ENCODE measurements at places on chromosomes 5 and 9.

GRCh38 chr5:80503641-80504040 lies 15.7 kb downstream of the FAM151B start:
- no peak for DNase-seq

DNA sequence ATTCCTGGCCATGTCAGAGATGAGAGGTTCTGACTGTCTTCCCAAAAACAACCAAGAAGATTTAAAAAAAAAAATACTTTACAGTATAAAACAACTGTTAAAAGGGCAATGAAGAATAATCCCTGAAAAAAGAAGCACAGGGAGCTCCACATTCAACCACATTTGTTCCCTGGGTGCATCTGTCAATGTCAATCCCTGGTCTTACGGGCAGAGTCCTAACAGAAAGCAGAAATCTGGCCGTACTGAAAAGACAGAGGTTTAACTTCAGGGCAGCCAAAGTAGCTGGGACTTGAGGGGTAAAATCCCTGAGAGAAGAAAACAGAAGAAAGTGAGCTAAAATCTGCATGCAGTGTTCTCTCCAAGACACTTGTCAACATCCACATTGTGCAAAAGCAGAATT lies 76.6 kb downstream of the RICTOR start:
- DNase-seq, result no peak

DNA sequence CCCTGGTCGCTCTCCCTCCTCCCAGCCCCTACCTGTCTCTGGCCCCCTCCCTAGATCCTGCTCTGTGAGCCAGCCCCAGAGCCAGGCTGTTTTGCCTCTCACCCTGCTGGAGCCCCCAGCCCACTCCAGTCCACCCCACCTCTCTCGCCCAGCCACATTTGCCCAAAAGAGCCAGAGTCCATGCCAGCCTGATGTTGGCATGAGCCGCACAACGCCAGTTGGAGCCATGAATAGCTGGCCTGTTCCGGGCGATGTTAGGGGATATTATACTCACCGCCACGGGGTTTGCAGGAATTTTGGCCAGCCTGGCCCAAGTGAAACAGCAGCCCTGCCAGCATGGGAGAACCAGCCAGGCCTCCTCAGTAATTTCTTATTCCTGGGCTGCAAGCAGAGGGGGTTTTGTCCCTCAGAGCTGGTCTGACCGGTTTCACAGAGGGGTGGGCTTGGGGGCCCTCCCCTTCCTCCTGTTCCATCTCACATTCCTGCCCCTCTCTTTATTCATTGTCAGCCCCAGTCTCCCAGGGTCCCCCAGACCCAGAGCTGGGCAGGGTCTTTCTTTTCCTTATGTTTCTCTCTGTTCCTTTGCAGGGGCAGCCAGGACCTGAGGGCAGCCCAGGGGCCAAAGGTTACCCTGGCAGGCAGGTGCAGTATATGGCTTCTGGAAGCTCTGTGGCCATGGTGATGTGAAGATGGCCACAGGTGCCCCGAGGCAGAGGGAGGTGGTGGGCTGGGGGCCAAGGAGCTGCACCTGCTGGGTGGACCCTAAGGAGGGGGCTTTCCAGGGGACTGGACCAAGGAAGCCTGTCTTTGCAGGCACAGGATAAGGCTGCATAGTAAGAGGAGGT lies 50.1 kb downstream of the COL27A1 start:
- no peak for DNase-seq

GRCh38 chr5:151239237-151239861 lies 13.6 kb upstream of the GM2A start:
- DNase-seq, result peak; percentile 36

- no peak for DNase-seq
Observed at GRCh38 chr5:36261186-36261585, 19.5 kb upstream of the NADK2 start.

DNA sequence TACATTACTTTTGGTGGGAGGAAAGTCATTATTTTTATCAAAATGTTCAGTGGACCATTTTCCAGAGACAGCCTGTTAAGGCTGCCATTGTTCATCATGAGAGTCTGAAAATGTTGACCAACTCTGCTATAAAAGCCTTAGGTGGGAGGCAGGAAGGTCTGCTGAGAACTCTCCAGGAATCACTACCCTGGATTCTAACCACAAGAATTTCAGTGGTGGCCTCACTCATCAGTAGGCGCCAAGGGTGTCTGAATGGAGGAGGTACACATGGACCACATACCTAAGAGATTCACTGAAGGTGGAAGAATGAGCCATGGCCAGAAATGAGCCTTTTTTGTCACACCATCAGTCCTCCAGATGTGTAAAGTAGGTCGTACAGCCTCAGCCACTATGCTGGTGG lies 21.0 kb upstream of the TLX3 start:
- DNase-seq, result no peak

DNA sequence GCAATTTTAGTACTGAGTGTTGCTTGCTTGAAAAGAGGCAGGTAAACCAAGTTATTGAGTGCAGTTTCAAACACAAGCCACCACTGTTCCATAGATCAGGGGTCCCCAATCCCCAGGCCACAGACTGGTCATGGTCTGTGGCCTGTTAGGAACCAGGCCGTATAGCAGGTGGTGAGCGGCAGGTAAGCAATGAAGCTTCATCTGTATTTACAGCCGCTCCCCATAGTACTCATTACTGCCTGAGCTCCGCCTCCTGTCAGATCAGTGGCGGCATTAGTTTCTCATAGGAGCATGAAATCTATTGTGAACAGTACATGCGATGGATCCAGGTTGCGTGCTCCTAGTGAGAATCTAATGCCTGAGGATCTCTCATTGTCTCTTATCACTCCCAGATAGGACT lies 41.5 kb upstream of the ABL1 start:
- DNase-seq, result no peak

DNA sequence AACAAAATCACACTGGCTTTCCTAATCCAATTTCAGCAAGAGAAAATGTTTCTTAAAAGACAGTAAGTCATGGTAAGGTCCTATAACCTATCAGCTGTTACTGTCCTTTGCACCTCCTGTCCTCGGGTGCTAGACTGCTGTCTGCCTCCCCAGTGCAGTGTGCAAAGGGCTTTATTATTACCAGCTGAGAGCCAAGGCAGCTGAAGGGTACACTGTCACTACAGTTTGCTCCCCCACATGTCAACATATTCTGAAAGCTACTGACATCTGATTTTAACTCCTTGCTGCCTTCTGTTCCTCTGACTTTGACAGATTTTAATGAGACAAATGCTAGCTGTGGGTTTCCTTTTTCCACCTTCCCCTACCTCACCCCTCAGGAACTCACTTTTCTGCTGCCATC lies 389.4 kb upstream of the SLC24A2 start:
- DNase-seq, result no peak

DNA sequence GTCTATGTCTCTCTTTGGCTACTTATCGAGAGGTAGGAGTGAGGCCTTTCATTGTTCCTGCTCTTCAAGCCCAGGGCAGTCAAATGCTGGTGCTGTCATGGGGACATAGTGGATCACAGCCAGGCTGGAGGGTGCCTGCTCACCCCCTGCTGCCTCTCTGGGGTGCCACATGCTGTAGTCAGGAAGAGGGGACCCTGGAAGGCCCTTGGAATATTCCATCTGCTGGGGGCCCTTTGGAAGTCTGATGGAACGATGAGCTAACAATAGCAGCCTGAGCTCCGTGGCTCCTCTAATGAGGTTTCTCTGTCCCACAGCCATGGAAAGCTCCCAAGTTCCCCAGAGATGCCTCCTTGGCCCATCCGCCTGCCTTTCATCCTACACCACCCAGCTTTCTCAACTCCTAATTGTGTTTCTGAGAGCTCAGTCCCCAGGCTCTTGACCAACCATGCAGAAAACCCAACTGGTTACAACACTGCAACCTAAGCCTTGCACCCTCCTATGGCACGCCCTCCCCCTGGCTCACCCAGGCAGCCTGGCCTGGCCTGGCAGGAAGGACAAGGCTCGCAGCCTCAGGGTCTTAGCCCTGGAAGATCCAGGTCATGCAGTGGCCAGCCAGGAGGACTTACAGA lies 91.7 kb downstream of the NRG2 start:
- DNase-seq, result no peak

DNA sequence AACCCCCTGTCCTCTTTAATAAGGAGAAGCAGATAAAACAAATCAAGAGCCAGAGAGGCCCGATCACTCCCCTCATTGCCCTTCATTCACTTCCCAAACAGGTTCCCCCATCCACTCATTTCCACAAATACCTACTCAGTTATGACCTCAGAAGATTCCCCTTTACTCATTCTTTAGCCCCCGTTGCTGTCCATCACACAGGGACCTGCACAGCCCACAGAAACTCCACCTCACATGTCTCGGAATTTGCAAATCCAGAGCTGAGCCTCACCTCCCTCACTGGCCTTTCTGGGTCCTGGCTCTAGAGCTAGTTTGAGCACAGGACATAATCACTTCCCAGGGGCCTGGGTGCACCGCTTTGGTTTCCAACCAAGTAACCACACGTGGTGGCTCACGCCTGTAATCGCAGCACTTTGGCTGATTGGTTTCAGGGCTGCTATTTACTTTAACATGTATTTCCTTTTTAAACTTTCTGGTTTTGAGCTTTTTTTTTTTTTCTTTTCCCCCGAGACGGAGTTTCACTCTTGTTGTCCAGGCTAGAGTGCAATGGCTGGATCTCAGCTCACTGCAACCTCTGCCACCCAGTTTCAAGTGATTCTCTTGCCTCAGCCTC lies 17.8 kb downstream of the ATP6V0E1 start:
- no peak for DNase-seq

DNA sequence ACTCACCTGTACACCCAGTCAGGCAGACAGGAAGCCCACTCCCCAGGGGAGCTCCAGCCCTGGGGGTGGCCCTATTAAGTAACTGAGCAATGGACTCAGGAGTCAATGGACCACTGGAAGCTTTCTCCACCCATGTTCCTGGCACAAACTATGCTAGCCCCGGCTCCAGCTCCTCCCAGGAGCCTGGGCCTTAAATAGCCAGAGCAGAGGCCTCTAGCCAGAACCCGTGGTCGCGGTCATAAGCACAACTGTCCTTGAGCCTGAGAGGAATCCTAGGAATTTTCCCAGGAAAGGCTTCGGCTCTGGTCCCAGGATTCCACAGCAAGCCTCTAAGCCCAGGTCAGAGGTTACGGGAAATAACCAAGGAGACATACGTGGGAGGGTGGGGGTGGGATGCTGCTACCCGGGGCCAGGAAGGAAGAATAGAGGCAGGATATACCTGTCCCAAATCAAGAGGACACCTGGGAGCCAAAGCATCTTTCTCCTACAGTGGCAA lies 5.5 kb downstream of the SEPTIN8 start:
- no peak for DNase-seq

DNA sequence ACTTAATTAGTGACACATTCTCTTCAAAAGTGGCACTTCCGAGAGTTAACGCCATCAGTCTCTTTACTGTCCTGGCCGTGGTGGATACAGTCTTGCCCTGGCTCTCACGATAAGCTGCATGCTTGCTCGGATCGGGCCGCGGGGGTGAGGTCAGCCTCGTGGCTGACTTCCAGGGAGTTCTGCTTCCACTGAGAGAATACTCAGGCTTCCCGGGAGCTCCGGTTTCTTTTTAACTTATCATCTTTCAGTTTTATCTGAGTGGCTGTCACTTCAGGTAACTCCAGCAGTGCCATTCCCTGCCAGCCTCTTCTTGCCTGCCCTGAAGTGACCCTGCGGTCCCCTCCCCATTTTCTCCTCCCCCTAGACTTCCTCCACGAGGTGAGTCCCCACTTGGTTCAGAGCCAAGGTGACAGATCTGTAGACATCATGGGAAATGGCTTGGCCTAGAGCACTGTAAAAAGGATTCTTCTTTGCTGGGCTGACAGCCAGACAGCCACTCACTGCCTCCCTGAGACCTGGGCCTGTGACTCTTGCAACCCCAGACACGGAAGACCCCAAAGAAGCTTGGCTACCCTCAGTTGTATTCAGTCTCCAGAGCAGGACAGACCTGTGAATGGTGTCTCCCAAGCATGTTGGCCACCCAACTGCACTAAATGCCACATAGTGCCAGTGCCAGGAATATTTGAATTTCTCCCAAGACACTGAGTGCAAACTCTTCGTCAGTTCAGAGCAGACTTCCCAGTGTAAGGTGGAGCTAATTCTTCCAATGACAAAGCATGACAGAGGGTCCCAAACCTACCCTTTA lies 95.1 kb downstream of the DAPK1 start:
- no peak for DNase-seq

DNA sequence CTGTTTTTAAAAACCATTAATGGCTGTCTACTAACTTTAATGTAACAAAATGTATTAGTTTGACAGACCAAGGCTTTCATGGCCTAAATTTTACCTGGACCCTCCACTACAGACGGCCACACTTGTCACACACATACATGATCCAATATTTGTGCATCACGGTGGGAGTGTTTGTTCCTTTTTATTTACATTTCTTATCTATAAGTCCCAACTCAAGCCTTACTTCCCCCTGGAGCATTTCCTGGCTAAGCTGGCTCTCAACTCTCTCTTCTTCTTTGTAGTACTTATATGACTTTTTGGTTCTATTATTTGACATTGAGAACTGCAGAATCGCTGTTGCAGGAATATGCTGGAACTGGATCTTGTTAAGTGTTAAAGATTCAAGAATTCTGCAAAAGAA lies 534.4 kb downstream of the RAB3C start:
- no peak for DNase-seq

DNA sequence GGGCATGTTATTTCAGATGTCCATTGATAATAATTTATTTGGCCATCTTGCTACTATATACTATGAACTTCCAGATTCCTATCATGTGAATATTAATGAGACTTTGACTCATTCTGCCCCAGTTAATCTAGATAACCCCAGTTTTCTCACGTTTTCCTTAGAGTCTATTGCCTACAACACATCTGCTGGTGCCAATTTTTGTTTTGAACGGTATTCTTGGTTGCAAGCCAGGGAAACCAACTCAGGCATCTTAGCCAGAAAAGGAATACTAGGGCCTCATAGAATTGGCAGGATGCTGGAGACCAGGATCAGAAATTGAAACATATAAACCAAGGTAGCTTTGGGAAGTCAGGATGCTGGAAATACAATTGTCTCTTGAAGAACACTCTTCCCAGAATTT lies 28.0 kb upstream of the NPR3 start:
- DNase-seq, result no peak

DNA sequence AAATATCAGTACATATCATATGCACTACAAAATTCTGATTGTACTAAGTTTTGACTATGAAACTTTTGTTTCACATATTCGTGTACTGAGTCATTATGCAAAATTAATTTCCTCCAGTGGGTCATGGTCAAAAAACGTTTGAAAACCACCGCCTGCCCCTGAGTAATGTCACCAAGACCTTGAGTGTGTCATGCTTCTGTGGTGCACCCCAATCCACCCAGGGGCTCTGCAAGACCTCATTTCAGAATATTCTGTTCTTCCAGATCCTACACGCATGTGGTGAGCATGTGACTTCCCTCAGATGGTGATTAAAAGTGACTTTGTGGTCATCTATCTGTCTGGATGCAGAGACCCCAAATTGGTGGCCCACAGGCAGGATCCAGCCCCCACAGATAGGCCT lies 31.0 kb downstream of the ABLIM3 start:
- DNase-seq, result no peak

- no peak for DNase-seq
Observed at GRCh38 chr9:135240222-135240621, 152.8 kb downstream of the OLFM1 start.

- peak; percentile 74 for DNase-seq
Observed at GRCh38 chr9:114289571-114290481, 33.1 kb upstream of the ORM1 start.

Data from NCI-H524 (cell line).